ENCODE measurements at places on chromosomes 6 and 20.

DNA sequence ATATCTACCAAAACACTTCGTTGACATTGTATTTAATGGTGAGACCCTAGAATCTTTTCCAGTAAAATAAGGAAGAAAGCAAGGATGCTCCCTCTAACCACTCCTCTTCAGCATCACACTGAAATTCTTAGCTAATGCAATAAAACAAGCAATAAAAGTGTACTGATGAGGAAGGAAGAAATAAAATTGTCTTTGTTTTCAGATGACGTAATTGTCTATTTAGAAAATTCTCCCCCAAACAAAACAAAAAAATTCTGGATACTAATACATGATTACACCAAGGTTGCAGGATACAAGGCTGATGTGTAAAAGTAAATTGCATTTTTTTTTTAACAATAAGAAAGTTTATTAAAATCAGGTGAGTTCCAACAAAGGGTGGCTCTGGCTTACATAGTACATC lies 205.0 kb upstream of the SSTR4 start:
- DNase-seq: no peak

GRCh38 chr20:61902221-61902869 lies 163.3 kb downstream of the TAF4 start:
- no peak for DNase-seq

DNA sequence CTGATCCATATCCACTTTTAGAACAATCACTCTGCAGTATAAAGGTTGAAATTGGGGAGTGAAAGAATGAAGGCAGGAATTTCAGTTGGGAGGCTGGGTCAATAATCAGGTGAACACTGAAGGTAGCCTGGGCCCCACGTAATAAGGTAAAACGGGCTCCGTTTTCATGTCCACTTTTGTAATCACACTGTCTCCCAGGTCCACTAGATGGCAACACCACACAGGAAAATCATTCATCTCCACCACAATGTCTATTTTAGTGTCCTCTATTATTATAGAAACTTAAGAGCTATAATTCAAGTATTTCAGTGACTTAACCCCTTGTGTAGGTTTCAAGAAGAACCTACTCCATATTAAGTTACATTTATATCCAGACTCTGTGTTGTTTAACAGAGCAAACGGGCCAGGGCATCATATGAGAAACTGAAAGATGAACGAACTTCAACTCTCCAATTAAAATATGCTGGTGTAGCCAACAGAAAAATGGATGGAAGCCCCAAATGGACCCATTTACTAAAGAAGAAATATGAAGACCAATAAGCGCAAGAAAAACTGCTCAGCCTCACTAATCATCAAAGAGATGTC lies 45.9 kb upstream of the MC3R start:
- DNase-seq: no peak

- DNase-seq: no peak
These were observed 14.7 kb downstream of the MUCL3 start for GRCh38 chr6:30955367-30956042.

DNA sequence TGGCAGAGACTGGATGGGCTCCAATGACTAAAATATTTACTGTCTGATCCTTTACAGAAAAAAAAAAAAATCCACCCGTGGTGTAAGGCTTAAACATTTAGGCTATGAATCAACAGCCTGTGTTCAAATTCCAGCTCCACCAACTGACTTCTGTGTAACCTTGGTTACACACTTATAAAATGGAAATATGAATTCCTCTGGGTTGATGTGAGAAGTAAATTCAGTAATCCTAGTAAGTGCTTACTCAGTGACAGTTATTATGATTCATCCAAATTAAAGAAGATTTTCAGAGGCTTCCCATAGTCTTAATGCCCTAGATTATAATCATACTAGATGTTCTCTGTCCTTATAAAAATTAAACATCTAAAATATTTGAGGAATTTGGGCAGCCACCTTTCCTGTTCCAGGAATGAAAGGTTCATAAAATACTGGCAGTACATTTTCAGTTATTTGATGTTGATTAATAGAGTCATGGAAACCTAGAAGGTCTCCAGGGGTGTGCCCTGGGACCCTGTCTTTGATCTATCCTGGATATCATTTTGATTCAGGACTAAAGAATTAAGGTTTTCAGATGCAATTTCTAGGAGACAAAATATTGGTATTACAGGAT lies 180.3 kb upstream of the ZNF217 start:
- DNase-seq: no peak

GRCh38 chr6:142900227-142900971 lies 44.6 kb downstream of the HIVEP2 start:
- DNase-seq: no peak

- DNase-seq: no peak
These were observed 991 bp downstream of the UQCC2 start for GRCh38 chr6:33710296-33711121.

GRCh38 chr20:6519556-6519955 lies 247.9 kb upstream of the BMP2 start:
- DNase-seq: no peak

- no peak for DNase-seq
These were observed 280.5 kb downstream of the CLVS2 start for GRCh38 chr6:123276546-123276980.
